Kidney tubule cell (primary cell): ENCODE measurements at places on chromosomes 2 and 18.

GRCh38 chr18:35458271-35458670 lies 39.5 kb downstream of the INO80C start:
- peak; percentile 18 for DNase-seq

DNA sequence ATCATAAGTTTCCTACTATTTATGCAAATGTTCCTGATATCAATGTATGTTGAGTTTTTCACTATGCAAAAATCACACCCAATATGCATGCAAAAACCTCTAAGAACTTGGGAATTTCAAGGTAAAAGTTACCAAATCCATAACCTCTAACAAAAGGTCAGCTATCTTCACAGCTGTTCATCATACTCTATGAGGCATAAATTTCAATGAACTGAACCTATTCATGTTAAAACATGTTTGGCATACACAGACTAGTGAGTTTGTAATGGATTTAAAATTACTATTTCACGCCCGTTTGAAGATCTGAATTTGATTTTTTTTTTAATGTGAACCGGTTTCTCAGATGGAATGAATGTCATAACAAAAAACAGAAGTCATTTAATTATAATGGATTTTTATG lies 100.2 kb downstream of the ATAD2B start:
- no peak for DNase-seq

DNA sequence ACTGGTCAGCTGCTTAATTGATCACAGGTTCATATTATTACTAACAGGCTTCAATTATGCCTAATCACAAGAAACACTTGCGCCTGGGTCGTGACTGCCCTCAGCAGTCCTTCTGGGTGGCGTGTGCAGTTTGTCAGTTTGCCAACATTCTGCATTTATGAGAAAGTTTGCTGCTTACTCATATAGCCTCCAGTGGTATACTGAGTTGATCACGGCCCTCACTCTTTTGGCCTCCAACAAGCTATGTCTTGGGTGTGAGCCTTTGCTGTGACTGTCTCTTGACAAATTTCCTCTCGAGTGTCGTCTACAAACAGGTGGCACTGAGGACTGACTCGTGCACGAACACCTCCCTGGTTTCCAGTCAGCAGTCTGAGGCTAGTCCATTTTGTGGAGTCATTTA lies 27.3 kb downstream of the DCDC2C start:
- peak; percentile 49 for DNase-seq

DNA sequence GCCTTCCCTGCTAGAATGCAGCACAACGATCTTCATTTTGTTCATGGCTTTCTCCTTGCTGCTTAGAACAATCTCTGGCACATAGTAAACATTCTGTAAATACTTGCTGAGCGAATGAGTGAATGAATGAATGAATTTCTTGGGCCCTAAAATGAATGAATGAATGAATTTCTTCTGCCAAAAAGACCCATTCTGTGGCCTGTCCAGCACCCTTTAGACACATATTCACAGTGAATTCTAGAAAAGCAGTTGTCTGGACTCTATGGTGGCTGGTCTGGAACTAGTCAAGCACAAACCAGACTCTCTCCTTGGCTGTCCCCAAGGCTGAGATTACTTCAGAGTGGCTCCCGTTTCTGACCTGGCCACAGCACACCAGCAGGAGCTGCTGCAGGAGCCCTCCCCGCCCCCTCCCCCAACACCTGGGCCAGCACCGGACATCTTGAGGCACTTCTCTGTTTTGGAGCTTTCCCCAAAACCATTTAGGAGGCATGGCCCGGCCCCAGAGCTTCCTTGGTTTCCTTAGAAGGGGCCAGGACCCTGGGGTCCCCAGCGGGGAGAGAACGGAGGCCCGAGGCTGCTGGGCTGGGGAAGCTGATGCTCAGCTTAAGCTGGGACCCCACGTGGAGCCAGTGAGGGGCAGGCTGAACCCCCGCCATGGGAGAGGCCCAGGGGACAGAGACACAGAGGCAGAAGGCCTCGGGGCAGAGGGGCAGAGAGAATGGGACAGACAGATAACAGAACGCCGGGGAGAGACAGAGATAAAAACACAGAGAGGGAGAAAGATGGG lies 159.0 kb downstream of the ZFP36L2 start:
- no peak for DNase-seq

DNA sequence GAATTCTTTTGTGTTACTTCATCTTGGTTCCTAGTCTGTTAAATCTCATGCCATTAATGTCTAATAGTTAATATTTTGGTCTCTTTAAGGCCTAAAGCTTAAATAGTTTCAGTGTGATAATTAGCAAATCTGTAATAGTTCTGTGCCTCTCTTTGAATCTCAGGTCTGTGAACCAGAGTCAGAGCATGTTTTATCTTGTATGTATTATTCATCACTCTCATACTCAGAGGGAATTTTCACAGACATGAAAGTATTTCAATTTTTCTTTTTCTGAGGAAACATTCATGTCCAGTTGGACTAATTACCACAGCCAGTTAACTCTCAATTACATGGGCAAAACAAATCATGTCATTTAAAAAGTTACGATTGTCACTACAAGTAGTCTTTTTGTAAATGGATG lies 931.9 kb upstream of the SLC39A10 start:
- DNase-seq: no peak

- no peak for DNase-seq
Observed at GRCh38 chr2:96204836-96205624, 3.6 kb downstream of the STARD7 start.

DNA sequence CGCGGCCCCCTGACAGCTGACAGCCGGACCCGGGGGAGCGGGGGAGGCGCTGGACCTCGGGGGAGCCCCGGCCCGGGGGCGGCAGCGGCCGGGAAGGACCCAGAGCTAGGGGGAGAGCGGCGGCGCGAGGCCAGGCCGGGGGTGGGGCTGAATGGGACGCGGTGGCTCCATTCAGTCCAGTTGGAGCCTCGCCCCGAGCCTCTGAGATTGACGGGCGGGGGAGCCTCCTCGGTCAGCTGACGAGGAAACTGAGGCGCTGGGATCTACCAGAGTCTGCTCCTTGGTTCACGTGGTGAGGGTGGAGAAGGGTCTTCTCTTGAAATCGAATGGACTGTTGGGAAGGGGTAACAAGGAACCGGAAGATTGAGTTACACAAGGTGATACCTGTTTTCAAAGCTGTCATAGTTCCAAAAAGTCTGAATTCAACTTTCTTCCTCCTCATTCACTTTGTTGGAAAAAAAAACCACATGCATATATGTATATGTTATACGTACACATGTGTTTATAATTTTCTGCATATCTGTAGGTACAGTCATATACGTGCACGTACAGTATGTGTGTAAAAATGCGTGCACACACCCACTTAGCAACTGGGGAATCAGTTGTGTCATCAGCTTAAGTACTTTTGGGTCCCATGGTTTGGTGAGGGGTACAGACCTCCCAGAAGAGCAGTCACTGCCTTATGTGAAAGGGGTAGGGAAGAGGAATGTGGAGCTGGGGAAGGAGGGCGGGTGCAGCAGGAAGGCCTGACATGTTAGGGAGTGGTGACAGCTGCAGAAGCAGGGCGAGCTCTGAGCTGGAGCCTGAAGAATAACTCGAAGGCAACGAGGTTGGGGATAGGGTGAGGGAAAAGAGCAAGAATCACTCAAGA lies 628 bp downstream of the PPP1R7 start:
- DNase-seq: no peak

DNA sequence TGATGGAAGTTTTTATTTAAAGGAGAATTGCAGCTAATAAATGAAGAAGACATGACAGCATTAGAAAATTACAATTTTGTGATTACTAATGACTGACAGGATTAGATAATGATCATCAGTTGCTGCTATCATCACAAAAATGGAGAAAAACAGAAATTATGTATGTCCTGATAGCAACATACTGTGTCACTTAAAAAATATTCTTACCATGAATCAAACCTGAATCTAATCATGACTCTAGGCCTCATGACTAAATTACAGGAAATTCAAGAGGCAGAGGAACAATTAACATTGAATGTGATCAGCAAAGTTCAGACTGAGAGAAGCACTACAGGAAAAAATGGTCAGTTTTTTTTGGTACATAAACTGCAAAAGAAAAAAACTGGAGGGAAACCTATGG lies 147.8 kb downstream of the PMAIP1 start:
- peak; percentile 73 for DNase-seq
